ENCODE measurements at places on chromosomes 7 and 10.

DNA sequence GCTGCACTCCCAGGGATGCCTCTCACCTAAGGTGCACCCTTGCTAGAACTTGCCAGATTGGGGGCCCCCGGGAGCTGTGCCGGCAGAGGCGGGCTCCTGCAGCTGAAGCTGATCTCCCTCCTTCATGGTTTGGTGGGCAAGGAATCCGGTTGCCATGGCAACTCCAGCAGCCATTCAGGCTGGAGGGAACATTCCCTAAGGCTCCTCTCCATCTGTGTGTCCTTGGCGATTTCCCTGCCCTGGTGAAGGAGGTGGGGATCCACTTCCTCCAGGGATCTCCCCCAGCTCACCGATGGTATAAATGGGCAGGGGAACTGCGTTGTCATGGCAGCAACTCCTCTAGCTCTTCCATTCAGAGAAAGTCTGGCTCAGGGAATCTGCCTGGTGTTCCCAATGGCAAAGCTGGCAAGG is 49.6 kb upstream of the GPR158 start:
- no peaks in the 10 kb centered on the region for H3K36me3 ChIP-seq
- H3K4me1 ChIP-seq: no peaks in the 10 kb centered on the region
- DNase-seq: no peak

DNA sequence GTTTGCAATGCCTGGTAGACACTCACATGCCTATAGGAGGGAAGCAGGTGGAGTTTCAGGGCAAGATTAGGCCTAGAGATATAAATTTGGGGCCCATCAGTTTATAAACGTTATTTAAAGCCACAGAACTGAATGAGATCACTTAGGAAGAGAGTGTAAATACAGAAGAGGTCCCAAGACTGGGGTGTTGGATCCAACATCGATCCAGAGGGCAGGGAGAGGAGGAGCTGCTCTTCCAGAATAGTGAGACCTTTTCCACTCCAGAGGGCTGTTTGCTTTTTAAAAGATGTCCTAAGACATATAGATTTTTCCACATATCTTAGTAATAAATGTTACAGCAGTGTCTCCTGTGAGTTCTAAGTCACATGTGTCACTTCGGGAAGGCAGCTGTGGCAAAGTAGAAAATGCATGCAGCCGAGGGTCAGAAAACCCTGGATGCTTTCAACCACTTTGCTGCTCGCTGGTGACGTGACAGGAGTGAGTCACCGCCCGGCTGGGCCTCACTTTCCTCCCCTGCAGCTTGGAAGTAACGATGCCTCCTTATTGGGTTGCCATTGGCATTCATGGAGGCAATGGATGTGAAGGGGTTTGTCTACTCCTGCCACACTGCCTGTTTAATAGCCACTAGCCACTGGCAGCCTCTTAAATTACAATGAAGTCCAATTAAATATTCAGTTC is 95.4 kb downstream of the TRIL start:
- H3K36me3 ChIP-seq: no peaks in the 10 kb centered on the region
- no peak overlapping the region for H3K4me3 ChIP-seq
- no peak for DNase-seq

GRCh38 chr7:96233084-96233483 is 88.8 kb downstream of the SLC25A13 start:
- H3K4me3 ChIP-seq: no peak overlapping the region
- no peaks in the 10 kb centered on the region for H3K36me3 ChIP-seq
- H3K27me3 ChIP-seq: no peaks in the 10 kb centered on the region

DNA sequence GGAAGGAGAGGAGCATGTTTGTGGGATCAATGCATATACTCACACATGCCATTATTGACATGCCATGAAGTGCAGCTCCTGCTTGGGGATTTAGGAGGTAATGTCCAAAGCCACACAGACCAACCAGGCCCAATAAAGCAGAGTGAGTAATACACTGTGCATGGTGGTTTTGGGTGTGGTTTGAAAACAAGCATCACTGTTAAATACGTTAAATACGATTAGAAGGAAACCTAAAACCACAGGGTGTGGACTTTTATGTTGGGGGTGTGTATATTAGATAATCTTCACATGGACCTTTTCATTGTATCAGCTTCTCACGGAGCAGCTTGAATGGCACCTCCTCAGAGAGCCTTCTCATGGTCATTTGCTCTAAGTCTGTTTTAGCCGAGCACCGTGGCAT is 10.4 kb upstream of the EIF3A start:
- H3K27ac ChIP-seq: no peak overlapping the region
- H3K4me3 ChIP-seq: no peak overlapping the region
- no peak for DNase-seq

DNA sequence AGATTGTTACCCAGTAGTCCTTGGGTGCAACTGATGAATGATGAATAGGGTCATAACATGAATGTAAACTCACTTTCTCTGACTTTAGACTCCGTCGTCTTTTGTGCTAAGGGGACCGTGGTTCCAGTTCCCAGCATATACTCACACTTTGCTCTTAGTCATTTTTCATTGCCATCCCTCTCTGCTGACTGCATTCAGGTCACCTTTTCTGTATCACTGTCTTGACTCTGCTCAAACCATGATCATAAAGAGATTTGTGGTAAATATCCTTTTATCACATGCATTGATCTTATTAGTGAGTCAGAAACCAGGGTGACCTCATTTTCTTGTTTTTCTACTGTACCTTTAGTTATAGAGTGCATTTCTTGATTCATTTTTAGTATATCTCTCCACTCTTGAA is 141.1 kb upstream of the AGR3 start:
- no peaks in the 10 kb centered on the region for H3K4me1 ChIP-seq
- H3K27ac ChIP-seq: no peak overlapping the region
- DNase-seq: no peak
- H3K27me3 ChIP-seq: no peaks in the 10 kb centered on the region
- H3K4me3 ChIP-seq: no peak overlapping the region
- no peaks in the 10 kb centered on the region for H3K36me3 ChIP-seq

DNA sequence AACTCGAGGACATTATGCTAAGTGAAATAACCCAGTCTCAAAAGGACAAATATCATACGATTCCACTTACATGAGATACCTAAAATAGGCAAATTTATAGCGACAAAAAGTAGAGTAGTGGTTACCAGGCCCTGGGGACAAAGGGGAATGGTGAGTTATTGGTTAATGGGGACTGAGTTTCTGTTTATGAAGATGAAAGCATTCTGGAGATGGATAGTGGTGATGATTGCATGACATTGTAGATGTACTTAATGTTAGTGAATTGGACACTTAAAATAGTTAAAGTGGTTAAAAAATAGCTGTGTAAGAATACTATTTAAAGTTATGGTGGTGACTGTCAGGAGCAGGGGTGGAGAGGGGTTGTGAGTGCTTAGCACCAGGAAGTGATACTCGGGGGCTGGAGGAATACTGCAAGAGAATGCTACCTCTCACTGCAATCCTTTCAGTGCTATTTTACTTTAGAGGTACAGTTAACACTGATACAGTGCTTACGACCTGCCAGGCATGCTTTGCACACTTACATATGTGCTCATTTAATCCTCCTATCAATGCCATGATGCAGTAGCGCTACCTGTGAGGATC is 16.7 kb upstream of the TEX36 start:
- peaks cover 7% of the 10 kb centered on the region for H3K4me1 ChIP-seq
- no peak overlapping the region for H3K4me3 ChIP-seq
- H3K27me3 ChIP-seq: no peaks in the 10 kb centered on the region

DNA sequence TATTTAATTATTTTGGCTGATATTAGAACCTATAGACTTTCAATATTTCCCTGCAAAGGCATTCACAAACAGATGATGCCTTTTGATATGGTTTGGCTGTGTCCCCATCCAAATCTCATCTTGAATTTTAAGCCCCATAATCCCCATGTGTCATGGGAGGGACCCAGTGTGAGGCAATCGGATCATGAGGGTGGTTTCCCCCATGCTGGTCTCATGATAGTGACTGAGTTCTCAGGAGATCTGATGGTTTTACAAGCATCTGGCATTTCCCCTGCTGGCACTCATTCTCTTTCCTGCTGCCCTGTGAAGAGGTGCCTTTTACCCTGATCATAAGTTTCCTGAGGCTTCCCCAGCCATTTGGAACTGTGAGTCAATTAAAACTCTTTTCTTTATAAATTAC is 9.3 kb upstream of the PNLIPRP3 start:
- DNase-seq: no peak
- no peak overlapping the region for H3K27ac ChIP-seq
- no peaks in the 10 kb centered on the region for H3K4me1 ChIP-seq

Measured in hepatocyte (in vitro differentiated cells).